ENCODE measurements at places on chromosomes 3 and 15. TPM values are rescaled to one million over a fixed set of nuclear protein-coding genes. Genes with fewer than 3 reads are reported as not detected.

Gene CEP19
- total RNA-seq, result 1.4 TPM

Gene C2CD4A
- total RNA-seq, result 0.19 TPM

DNA sequence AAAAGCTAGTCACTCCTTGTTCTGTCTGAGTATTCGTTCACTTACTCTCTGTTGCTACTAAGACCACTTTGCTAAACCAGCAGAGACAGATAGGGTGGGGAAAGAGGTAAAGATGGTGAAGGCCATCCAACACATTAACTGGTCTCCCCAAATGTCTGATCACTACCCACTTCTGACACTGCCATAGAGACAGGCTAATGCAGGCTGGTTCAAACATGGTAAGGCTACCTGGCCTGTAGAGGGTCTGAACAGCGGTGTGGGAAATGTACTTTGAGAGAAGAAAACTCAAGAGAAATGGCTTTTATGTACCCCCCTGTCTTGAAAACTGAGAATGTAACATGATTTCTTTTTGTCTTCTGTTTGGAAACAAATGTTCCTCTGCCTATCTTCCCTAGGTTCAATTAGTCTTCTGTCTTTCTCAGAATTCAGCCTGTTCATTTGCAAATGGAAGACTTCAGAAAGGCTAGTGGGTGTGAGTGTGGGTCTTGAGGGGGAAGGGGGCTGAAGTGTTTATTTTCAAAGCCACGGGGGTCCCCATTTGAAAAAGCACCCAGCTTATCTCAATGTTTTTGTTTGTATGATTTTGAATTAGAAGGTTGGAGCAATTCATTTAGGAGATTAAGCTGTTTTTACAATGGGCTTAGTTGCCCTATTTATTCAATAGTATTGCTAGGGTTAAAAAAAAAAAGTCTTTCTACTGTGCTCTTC, 15.8 kb downstream of the ALDH1A2 start:
- H3K27me3 ChIP-seq, result no peaks in the 10 kb centered on the region
- DNase-seq, result no peak
- H3K27ac ChIP-seq, result no peak overlapping the region
- no peak overlapping the region for H3K4me3 ChIP-seq
- H3K4me1 ChIP-seq, result no peaks in the 10 kb centered on the region

- H3K4me1 ChIP-seq, result no peaks in the 10 kb centered on the region
- H3K4me3 ChIP-seq, result peak overlapping the region; percentile 73
- no peaks in the 10 kb centered on the region for H3K27me3 ChIP-seq
- H3K36me3 ChIP-seq, result no peaks in the 10 kb centered on the region
- no peak overlapping the region for H3K27ac ChIP-seq
- no peak for DNase-seq
These were observed 681 bp downstream of the CHMP2B start for GRCh38 chr3:87227835-87228144.

All from aorta (tissue), 5 donors.